ENCODE measurements at places on chromosomes 2 and 18.

GRCh38 chr2:106120432-106120831 lies 73.7 kb downstream of the UXS1 start:
- DNase-seq: no peak

- DNase-seq: no peak
Observed at GRCh38 chr18:73986711-73987110, 160.9 kb downstream of the FBXO15 start.

GRCh38 chr2:156483741-156484173 lies 47.6 kb downstream of the GPD2 start:
- DNase-seq: no peak

DNA sequence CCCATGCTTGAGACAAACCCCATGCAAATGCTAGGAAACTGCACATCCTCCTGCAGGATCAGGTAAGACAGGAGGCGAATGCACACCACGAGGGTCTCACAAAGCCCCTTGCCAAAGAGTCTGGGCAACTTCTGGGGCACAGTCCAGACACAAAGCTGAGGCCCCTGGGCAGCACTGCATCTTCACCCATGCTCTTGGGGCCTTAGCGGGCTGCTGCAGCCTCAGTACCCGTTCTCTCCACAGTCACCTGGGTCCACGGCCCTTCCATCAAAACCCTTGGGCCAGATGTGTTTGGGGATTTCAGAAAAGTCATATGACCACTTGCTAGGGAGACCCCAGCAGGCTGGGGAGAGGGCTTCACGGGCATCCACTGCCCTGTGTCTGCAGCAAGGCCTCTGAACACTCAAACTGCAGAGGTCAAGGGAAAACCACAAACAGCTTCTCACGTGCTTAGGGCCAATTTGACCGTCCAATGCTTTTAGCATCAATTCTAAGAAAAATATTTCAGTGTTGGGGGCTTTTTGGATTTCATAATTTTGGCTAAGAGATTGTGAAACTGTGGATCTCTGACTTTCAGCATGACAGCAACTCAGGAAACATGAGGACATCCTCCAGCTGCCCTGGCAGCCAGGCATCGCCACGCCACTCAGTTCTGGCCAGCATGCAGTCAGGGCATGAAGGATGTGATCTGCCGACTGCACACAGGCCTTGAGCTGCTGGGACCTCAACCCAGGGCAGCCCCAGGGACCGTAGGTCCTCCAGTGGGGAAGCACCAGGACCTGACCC lies 20.0 kb downstream of the PASK start:
- DNase-seq: no peak

- no peak for DNase-seq
Observed at GRCh38 chr2:70620020-70620419, 66.4 kb upstream of the TGFA start.

DNA sequence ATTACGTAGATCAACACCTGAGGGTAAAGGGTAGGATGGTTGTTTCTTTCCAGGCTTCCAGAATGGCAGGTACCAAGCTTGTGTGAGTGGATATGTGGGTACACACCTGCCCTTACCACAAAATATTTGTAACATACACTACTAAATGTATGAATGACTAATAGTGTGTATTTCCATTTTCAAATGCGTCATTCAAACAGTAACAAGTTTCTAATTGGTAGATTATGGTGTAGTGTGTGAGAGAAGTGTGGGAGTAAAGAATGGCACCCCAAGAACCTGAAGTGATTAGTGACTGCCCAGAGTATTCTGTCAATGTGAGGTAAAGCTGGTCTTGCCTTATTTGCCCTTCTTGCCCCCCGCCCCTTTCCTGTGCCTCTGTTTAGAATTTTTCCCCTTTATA lies 21.1 kb downstream of the AGPS start:
- DNase-seq: no peak

DNA sequence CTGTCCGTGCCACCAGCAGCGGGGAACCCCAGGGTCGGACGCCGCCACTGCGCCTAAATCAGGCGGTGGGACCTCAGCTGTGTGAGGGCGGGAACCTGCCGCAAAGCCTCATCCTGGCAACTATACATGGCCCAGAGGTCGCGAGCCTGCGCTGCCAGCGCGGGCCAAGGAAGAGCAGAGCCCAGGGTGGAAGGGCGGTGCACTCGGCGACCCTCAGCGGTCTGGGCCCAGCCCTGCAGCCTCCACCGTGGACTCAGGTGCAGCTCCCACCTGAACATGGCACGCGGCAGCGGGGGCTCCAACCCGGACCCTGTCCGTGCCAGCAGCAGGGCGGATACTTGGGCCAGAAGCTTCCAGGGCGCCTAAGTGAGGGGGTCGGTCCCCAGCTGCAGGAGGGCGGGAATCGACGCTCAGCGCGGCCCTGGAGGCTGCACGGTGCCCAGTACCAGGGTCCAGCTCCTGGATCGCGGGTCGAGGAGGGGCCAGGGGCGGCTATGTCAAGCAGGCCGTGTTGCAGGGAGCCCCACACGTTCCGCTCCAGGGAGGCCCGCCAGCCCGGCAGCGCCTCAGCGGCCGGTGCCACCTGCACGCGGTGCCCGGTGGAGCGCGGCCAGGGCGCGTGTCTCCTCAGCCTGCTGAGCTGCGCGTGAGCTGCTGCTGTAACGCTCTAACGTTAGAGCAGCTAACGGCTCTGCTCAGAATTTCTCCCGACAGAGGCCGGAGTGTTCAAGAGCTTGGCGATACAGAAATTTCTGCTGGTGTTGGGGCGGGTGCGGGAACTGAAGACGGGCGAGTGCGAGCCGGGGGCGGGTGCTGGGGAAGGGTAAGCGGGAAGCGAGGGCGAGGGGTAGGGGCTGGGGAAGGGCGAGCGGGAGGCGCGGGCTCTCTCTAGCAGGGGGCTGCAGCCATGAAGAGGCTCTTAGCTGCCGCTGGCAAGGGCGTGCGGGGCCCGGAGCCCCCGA lies at the start of gene ANKRD30B:
TSS of gene ANKRD30B (plus strand) at position 660 of the 962 bp plus-strand sequence. CDS start at position 908, 248 bp downstream.
- no peak for DNase-seq

DNA sequence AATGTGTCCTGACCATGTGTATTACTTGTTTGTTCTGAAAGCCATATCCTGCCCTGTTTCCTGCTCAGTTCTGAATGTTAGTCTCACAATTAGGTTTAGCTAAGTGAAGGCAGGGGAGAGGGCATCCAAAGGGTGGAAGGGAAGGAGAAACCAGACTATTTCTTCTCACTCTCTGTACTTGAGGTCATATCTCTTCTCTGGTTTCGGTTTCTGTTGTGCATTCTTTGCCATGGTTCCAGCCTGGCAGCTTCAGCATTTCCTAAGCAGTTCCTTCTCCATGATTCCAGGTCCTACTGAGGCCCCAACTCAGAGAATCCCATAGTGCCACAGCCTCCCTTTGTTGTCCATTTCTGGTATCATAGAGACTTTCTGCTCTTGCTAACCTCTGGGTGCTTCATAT lies 40.3 kb upstream of the HNMT start:
- DNase-seq: no peak

DNA sequence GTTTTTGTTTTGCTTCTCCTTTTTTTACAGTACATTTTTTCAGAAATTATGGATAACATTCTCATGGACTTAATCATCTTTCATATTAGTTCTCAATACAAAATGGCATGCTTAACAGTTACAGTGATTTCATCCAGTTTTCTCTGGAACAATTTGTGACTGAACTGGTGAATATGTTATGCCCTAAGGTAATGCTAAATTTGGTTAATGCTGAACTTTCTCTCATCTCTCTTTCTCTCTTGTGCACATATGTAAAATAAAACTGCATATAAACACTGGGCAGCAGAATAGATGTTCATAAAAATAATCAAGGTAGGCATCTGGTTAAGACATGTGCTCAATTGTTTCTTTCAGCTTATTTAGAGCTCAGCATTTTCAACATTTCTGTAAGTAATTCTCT lies 196.3 kb upstream of the TMEFF2 start:
- DNase-seq: no peak

DNA sequence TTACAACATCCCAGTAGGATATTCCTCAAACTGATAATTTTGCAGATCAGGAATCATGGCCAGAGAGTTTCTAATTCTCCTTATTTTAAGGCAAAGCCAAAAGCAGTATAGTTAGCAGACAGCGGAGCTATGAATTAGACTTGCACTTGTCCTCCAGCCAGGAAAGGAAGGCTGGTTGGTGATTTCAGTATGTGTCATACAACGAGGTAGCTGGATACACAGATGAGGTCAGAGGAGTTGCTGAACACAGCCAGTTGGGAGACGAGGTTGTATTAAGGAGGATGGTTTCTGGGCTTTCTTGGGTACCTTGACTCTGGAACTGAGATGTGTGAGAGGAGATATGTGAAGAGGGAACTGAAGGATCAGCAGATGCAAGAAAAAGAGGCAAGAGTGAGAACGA lies 185.2 kb downstream of the SOX11 start:
- DNase-seq: no peak

DNA sequence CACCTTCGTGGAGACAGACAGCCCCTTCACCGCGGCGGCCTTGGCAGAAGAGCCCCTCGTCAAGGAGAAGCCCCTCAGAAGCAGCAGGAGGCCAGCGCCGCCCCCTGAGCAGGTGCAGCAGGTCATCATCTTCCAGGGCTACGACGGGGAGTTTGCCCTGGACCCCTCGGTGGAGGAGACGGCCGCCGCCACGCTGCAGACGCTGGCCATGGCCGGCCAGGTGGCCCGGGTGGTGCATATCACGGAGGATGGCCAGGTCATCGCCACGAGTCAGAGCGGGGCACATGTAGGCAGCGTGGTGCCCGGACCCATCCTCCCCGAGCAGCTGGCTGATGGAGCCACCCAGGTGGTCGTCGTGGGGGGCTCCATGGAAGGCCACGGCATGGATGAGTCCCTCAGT lies 145.7 kb downstream of the PTGR3 start:
- DNase-seq: no peak
